ENCODE measurements at places on chromosomes 4 and X.

- DNase-seq, result no peak
These were observed 3.8 kb downstream of the NKX6-1 start for GRCh38 chr4:84495118-84495793.

DNA sequence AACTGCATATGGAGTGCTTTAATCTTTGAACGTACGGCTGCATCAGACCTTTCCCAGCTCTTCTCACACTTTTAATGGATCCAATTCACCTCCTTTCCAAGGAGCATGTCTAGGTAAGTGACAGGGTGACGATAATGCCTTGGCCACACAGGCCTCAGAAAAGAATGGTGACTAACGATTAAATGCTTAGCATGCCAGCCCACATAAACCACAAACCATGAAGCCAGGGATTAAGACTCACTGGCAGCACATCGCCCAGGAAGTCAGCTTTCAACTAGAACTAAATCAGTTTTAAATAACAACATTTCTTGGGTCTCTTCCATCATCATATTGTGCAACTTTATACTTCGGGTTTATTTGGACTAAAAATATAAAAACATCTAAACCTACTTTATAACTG, 28.7 kb downstream of the INPP4B start:
- DNase-seq, result no peak

GRCh38 chrX:38939067-38939466, 137.8 kb downstream of the MID1IP1 start:
- no peak for DNase-seq

GRCh38 chr4:185889585-185889984, 77.6 kb upstream of the SORBS2 start:
- DNase-seq, result no peak

GRCh38 chr4:14856062-14856933, 146.0 kb upstream of the CPEB2 start:
- DNase-seq, result no peak

DNA sequence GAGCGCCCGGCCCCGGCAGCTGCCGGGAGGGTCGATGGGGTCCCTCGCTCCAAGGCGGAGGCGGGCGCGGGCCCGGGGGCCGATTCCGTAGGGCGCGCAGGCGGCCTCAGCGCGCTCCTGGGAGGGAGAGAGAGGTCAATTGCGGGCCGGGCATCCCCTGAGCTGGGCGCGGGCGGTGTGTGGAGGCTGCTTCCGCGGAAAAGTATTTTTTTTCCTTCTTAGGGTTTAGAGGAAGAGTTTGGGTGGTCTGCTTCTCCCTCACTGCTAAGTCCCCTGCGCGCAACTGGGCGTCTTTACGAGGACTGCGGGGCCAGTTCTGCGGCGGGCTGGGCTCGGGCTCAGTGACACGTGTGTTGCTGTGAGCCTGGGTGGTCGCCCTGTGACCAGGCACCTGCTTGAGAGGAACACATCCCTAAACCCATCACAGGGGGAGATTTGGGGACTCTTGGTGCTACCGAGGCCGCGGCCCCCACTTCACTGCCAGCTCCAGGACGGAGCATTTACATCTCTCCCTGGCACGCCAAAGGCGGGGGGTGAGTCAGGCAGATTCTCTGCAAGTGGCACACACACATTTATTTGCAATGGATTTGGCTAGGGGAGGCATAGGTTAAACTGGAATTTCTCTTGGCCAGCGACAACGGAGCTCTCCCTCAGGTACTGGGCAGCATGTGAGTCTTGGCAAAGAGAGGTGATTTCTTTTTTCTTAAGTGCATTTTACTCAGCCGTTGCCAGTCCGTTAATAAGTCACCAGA, 151.2 kb upstream of the SLC4A4 start:
- no peak for DNase-seq

DNA sequence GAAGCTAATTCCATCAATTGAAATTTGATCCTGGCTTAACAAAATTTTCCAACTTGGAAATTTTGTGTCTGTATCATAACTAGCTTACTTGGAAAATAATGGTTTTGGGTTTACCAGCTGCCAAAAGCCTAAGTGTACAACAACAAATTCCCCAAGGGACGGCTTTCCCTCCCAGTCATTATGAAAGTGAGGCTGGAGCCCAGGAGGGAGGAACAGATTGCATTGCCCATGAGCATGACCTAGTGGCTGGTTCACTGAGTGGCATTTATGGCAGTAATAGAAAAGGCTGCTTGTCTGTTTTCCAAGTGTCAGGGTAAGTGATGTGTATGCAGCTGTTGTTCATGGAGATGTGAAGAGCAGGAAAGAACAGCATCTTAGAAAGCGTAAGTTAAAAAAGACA, 70.8 kb upstream of the HHIP start:
- no peak for DNase-seq

- DNase-seq, result no peak
These were observed 68.7 kb upstream of the TEX13D start for GRCh38 chrX:124263743-124264142.

- DNase-seq, result no peak
These were observed 153.4 kb downstream of the PPP1R2C start for GRCh38 chrX:42624524-42624923.

- DNase-seq, result no peak
These were observed 847.8 kb downstream of the RAPGEF2 start for GRCh38 chr4:159950707-159951106.

- DNase-seq, result no peak
These were observed 22.8 kb upstream of the SEC24B start for GRCh38 chr4:109410776-109411175.

DNA sequence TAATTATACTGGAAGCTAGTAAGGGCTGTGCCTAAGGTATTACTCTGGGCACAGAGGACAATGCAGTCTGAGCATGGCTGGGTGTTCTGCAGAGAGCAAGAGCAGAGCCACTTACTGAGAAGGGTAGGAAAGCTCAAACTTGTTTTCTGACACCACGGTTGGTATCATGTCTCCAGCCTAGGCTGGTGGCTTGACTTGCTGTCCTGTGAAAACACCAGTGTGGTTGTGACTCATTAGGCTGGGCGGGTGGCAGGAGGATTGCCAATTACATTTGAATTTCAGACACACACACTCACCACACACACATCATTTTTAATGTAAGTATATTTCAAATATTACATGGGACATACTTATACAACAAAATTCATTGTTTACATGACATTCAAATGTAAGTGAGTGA, 19.7 kb upstream of the MTM1 start:
- no peak for DNase-seq

GRCh38 chrX:30971774-30972603, 82.9 kb upstream of the TAB3 start:
- DNase-seq, result peak; percentile 11

- no peak for DNase-seq
These were observed 15.1 kb downstream of the PNMA6E start for GRCh38 chrX:153386097-153386496.

DNA sequence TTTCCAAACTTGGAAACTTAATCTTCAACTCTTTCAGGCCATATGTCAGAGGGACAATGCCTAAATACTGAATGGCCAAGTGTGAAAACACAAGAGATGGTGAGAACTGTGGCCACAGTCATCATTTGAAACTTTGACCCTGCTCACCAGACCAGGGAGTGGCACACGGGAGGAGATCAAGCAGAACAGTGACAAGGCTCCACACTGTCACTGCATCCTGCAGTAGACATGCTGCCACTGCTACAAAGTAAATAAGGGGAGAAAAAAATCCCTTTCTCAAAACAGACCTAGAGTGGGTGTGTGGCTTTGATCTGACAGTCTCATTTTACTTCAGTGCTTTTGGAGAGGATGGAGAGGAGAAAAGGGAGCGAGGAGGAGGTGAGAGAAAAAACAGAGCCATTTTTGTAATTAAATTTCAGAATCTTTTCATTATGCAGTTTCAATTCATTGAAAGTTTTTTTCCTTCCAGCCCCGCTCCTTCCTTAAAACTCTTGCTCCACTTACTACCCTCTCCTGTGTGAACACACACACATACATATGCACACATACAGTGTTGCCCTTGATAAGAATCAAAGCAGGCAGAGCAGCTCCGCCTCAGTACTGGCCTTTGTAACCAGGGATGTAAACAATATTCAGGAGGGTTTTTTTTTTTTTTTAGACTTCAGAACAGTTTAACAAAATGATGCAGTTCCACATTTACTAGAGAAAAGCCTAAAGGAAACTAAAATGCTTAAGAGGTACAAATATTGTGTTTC, 34.4 kb downstream of the NEXMIF start:
- DNase-seq, result no peak

DNA sequence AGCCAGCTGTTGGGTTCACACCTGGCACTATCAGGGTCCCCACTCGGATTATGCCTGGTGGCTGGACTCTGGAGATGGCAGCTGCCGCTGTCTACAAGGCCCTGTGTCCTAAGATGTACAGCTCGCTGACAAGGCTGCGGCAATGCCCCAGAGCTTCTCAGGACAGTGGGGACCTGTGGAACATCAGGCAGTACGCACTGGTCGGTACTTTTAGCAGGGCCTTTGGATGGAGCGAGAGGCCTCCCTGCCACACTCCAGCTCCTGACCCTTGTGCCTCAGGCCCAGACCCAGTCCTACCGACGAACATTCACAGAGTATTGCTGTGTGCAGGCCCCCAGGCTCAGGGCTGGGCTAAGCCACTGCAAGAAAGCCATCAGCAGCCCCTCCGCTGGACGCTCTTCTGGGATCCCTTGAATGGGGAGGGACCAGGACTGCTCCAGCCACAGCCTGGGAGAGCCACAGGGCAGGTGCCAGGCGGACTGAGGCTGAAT, 45.7 kb upstream of the HMX1 start:
- no peak for DNase-seq

GRCh38 chr4:167721617-167722486, 370.5 kb upstream of the ANXA10 start:
- no peak for DNase-seq

- no peak for DNase-seq
These were observed 125.7 kb upstream of the ACSL4 start for GRCh38 chrX:109858602-109859341.

GRCh38 chr4:165992283-165992682, 119.2 kb downstream of the TLL1 start:
- no peak for DNase-seq

DNA sequence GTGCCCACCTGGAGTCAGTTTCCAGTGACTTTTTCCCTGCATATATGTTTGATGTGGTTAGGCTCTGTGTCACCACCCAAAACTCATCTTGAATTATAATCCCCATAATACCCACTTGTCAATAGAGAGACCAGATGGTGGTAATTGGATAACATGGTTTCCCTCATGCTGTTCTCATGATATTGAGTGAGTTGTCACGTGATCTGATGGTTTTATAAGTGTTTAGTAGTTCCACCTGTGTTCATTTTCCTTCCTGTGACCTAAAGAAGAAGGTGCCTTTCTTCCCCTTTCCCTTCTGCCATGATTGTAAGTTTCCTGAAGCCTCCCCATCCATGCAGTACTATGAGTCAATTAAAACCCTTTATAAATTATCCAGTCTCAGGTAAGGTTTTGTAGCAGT, 740.9 kb downstream of the ARAP2 start:
- DNase-seq, result no peak

GRCh38 chr4:139451997-139452396, 1.9 kb upstream of the RAB33B start:
- DNase-seq, result no peak

- no peak for DNase-seq
These were observed 161.3 kb downstream of the RTL9 start for GRCh38 chrX:110519906-110520452.

DNA sequence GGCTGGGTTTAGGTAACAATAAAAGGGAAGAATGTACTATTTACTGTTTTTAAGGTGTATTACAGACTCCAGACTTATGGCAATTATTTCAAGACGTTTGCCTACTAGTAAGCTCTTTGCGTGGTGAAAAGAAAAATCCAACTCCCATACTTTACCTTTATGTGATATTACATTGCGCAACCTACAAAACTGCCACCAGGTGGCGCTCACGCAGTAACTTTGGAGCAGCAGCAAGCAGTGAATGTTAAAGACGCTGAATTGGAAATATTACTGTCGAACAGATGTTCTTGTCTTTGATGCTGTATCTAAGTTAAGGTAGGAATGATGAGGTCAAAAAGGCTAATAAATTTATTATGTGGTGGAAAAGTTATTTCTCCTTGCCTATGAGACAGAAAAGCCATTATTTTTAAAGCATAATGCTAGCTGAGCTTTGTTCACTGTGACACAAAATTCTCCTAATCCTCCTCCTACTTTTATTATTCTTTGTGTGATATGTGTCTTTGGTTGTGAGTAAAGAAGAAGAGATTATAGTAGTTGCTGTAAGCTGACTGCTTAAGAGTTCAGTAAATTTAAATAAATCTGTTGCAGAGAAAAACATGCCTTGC, 1099.8 kb upstream of the TENM3 start:
- DNase-seq, result no peak

- no peak for DNase-seq
These were observed 501.0 kb downstream of the IDS start for GRCh38 chrX:149003863-149004660.

DNA sequence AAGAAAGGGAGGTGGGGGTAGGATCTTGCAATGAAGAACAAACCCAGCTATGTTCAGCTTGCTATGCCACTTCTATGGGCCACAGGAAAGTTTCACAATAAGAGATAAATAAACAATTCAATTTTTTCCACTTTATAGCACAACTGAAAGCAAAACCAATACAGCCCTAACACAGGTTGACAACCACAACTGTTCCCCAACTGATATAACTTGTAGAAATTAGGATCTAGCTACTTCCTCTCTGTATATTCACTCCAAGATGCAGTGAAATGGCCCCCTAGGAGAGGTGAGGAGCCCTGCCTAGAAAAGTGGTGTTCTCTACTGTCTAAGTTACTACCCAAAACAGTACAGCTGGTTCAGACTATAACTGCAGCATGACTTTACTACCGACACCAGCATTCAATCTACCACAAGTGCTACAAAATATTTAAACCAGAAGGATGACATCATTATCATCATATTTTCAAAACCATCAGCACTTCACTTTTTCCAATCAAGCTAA, 77.0 kb downstream of the FBXW7 start:
- DNase-seq, result no peak
